Stimulated activated CD4-positive, alpha-beta T cell treated with anti-CD3 and anti-CD28 coated beads, Interleukin-4, amount 100 ng/mL, for 4 hours (primary cell): ENCODE measurements at places on chromosomes 7 and 10.

- no peak for DNase-seq
Measured at GRCh38 chr7:50405221-50405620, 44.9 kb downstream of the FIGNL1 start.

DNA sequence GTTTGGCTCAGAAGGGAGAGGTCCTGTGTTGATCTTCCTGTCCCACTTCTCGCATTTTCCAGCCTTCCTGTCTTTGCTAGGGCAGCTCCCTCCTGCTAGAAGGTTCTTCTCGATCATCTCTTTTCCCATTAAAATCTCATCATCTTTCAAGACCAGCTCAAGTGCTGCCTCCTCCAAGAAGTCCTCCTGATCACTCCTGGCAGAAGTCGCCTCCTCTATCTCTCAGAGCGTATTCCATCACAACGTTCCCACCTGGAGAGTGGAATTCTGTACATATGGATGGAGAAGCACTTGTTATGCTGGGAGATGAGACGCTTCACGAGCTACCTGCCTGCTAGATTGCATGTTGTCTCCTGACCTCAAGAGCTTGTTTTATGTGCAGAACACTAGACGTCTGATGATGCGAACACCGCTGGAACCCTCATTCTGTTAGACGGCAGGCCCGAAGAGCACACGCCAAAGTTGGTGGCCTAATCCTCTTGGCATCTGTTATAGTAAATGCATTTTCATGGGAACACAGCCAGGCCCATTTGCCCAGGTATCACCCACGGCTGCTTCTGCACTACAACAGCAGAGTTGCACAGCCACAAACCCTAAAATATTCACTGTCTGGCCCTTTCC, 68.0 kb upstream of the INSIG1 start:
- DNase-seq, result no peak

DNA sequence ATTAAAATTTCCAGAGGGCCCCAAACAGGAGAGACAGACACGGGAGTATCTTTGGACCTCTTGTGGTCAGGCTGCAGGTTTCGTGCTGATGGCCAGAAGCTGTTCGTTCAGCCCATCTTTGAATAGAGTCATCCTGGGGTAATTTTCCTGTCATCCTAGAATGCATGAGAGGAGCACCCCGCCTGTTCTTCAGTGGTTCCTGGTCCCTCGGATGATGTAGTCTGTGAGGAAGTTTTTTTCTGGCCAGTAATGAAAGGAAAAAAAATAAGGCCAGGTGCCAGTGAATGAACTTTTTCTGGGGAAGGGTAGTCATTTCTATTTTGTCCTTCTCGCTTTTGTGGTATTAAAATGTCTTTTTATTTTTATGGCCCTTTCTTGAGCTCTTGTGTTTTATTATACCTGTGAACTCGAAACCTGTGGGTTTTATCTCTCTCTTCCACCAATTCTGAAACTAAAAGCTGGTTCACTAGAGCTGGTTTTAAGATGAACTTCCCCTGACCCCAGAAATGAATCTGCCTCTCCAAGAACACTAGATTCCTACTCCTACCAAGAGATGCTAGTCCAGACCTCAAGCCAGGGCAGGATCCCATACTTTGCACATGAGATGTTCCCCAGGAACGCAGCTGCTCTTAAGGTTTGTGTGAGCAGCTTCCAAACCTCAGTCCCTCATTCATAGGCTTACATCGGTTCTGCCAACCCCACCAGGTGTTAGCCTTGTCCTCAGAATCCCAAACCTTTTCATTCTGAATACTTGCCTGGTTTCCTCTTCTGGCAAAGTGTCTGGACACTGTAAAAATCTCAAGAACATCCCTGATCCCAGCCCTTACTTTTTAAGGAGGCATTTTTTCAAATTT, 15.4 kb upstream of the MEST start:
- DNase-seq, result no peak

GRCh38 chr10:22643775-22644174, 70.6 kb downstream of the PIP4K2A start:
- no peak for DNase-seq

DNA sequence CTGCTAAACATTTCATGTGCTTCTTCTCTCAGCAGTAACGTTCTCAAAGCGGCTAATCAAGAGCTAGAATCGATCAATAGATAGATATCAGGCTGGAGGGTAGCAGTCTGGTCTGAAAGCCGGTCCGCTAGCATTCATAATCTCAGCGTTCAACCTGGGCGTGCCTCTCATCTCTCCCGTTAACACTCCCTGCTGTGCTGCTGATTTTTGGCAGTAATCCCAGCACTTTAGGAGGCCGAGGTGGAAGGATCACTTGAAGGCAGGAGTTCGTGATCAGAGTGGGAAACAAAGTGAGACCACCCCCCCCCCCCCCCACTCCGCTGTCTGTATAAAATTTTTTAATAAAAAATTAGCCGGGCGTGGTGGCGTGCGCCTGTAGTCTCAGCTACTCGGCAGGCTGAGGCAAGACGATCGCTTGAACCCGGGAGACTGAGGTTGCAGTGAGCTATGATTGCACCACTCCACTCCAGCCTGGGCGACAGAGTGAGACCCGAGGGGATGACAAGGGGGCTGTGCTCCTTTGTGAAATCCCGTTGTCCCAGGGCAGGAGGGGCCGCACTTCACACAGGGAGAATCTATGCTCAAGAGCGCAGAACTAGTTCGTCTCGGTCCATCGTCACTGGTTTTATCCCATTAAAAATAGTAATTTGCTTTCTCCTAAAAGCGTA, 624 bp upstream of the CEP55 start:
- no peak for DNase-seq

DNA sequence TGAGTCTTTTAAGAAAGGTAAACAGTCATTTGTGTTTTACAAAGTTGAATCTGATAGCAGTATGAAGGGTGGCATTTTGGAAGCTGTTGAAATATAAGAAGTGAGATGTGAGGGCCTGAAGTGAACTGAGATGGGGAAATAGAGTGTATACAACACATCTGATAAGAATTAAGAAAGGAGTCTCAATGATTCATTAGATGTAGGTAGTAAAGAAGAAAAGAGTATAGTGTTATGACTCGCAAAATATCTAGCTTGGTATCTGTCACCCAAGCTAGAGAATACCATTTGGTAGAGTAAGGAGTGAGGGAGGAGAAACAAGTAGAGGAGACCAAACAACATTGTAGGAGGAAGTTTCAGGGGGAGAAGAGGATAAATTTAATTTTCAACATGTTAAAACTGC, 5.3 kb downstream of the PTPN12 start:
- DNase-seq, result no peak

DNA sequence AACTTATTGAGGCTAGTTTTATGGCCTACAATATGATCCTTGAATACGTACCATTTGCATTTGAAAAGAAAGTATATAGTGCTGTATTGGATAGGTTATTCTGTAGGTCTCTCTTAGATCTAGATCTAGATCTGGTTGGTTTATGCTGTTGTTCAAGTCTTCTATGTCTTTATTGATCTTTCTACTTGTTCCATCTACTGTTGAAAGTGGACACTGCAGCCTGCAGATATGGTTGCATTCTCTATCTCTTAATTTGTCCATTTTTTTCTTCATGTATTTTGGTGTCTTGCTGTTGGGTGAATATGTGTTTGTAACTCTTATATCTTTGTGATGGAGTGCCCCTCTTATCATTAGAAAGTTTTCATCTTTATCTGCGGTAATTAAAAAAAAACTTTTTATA, 139.4 kb upstream of the PCDH15 start:
- no peak for DNase-seq

DNA sequence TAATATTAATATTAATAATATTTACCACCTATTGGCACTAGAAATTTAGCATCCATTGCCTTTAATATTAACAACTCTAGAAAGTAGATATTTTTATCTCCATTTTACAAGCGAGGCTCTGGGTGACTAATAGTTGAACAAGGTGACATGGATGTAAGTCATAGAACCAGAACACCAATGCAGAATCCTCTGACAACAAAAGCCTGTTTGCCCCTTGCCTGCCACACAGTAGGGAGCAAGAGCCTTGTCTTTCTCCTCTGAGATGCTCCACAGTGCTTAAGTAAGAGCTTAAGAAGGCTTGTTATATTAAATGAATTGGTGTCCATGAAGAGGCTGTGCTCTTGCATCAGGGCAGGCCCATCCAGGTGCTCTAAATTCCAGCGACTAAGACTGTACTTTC, 51.2 kb upstream of the LBX1 start:
- no peak for DNase-seq

GRCh38 chr7:52273685-52274610, 761.5 kb upstream of the POM121L12 start:
- no peak for DNase-seq

DNA sequence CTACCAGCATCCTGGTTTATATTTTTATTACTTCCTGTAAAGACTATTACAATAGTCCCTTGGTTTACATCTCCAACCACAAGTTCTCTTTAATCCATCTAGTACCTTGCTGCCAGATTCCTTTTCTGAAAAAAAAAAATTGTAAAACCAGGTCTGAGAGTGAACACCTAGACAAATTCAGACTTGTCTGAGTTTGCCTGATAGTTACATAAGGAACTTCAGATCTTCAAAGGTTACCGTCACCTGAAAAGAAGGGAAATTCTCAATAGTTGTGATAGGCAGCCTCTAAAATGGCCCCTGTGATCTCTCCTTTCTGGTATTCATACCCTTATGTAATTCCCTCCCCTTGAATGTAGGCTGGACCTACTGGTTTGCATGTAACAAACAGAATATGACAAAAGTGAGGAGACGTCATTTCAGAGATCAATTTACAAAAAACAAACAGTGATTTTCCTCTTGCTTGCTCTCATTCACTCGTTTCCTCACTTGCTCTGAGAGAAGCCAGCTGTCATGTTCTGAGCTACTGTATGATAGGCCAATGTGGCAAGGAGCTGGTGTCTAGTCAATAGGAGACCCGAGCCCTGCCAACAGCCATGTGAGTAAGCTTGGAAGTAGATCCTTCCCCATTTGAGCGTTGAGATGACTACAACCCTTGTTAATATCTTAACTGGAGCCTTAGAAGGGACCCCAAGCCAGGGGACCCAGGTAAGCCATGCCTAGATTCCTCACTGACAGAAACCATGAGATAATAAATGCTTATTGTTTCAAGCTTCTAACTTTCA, 110.9 kb upstream of the LSM8 start:
- DNase-seq, result no peak

- no peak for DNase-seq
Measured at GRCh38 chr10:94010116-94010515, 16.4 kb downstream of the PLCE1 start.

DNA sequence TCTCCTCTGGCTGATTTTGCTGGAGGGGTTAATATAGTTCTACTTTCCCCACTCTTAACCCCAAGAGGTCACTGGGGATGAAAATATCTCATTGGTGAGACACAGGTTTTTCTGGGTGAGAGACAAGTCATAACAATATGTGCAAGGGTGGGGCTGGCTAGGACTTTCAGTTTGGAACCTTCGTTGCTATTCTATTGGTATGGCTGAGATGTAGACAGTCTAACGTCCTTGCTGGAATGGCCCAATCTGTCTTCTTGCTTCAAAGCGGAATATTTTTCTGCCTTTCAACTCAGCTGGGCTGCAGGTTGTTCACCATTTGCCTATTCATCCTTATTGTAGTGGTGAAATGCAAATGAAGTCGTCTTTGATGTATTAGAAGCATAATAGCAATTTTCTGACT, 267.3 kb upstream of the MKI67 start:
- DNase-seq, result no peak

DNA sequence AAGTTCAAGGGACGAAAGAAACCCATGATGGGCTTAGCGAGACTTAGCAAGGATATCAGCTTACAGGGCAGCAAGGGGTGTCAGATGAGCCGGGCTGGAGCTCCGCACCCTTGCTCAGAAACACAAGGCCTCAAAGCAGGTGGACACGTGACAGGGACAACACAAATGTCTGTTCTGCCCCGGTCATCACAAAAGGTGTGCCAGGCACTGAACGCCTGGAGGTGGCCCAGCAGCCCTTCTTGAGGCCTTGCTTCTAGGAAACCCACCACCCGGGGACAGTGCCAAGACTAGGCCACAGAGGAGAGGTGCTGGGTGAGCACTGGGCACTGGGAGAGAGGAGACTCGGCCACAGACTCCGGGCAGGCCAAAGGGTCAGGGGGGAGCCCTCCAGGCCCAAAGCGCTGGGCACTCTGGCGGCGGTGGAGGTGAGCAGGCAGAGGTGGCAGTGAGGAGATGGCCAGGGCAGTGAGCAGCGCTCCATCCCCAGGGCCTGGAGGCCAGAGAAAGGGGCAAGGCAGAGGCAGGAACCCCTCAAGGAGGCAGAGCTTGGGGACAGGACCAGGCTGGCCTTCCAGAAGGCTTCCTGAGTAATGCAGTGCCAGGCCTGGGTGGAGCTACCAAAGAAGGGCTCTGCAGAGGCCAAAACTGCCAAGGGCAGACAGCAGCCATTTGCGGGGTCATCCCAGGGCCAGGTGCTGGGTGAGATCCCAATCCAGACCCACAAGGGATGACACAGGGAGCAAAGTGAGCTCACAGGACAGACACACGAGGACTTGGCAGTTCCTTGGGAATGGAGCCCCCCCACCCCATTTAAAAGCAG, 22.7 kb downstream of the EBF3 start:
- no peak for DNase-seq

DNA sequence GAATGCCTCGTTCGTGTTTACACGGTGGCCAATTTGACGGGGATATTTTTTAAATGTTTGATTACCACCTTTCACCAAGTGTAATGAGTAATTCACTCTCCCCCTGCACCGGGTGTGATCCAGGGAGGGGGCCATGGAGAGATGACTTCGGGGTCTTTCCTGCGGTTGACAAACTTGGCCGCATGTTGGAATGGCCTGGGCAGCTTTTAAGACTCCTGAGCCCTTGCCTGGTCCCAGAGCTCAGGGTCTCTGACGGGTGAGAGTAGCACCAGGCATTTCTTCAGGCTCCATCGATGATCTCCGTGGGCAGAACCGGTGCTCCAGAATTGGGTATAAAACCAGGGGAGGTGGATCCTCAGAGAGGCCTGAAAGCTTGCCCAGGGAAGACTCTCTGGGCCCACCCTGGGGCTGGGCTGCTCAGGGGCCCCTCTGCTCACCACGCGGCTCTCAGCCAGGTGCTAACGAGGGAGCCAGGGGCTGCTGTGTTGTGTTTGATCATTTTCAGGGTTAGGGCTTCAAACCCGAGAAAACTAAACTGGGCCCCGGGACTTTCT, 882 bp downstream of the ZNF282 start:
- DNase-seq, result no peak

DNA sequence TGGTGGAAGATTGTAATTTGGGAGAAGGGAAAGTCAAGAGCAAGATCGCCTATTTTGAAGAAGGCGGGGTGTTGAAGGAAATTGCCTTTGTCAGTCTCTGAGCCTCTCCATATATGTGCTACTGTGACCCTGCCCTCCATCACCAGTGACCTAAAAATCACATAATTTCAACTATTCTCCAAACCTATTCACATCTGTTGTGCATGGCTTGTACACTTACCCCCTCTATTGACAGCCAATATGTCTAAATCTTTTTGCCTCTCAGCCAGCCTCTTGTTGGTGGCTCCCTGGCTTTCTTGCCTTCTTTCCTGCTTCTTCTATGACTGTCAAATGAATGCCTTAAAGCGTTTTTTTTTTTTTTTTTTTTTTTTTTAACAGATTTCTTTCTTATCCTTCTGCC, 295.6 kb downstream of the AUTS2 start:
- DNase-seq, result no peak

GRCh38 chr10:121059351-121059750, 208.2 kb downstream of the WDR11 start:
- DNase-seq, result no peak
